ENCODE measurements at places on chromosomes 1 and 21. TPM values are rescaled to one million over a fixed set of nuclear protein-coding genes. Genes with fewer than 3 reads are reported as not detected.

GRCh38 chr1:42146626-42147320 is 6.4 kb upstream of the GUCA2B start:
- DNase-seq, result peak; percentile 88

GRCh38 chr1:29801561-29801973 is 565.2 kb downstream of the PTPRU start:
- DNase-seq, result peak; percentile 62

DNA sequence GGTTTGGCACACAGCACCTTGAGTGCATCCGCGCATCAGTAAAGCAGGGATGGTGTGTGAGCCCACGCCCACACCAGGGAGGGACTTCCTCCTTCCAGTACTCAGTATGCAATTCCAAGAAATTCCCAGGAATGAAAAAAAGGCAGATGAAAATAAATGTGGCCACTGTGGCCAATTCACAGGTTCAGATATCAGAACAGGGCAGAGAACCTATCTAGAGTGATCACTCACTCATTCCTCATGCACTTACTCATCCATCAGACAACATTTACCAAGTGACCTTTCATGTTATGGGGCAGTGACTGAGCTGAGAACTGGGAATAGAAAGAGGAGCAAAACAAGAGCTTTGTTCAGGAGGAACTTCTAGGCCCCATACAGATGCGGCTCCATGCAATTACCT is 113.7 kb downstream of the ZSCAN20 start:
- no peak for DNase-seq

DNA sequence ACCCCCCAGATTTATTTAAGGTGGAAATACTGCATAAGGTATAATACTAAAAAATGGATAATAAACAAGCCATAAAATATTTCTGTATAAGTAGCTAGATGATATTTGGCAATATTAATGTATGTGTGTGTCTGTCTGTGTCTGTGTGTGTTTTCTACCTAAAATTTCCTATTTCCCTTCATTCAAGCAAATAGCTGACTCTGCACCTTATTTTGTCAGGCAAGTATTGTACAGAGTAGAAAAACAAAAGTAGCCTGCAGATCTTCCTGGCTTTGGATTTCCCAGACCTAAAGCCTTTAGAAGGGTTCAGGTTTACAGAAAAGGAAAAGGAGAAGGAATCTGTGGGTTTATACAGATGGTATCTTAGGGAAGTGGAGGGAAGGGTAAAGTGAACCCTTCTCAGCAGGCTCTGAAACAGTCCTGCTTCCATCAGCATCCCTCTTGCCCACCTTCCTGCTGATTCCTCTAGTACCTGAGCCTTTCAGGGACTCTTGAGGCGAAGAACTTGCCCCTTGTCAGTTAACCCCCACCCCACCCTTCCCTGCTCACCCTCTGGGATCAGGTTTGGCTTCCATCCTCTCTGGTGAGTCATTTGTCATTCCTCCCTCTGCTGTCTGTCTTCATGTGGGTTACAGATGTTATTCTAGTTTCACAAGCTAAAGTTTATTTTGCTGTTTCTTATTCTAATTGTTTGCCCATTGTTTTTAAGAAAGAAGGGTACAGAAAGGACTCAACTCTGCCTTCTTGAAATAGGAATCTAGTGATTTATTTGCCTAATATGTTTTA is 21.7 kb upstream of the RGS16 start:
- DNase-seq, result no peak

DNA sequence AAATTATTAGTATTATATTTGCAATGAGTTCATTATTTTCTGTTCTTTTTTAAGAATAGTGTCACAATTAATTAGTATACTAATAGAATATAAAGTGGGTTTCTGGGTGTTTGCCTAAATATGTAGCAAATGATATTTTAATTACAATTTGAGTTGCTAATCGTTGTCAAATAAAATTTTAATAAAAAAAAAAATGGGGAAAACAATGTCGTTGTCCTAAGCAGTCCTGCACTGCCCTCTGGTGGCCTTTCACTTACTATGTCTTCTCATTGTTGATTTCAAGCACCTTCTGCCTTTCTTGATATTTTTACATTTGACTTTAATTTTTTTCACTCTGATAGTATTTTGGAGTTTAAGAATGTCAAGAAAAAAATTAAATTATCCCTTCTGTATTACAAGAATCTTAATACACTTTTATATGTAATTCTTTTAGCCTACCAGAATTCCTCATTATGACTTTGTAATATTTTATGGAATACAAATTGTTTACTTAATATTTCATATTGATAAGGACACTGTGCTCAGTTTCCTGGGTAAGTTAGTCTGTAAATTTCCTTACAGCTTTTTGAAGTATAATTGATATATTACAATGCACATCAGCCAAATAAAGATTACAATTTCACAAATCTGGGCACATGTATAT is 104.5 kb upstream of the FMN2 start:
- no peak for DNase-seq

- DNase-seq, result no peak
These were observed 241.8 kb upstream of the USP24 start for GRCh38 chr1:55456971-55457370.

- no peak for DNase-seq
These were observed 35.4 kb downstream of the TMPRSS15 start for GRCh38 chr21:18368205-18368604.

GRCh38 chr1:39713557-39713956 is 22.3 kb upstream of the HPCAL4 start:
- DNase-seq, result no peak

DNA sequence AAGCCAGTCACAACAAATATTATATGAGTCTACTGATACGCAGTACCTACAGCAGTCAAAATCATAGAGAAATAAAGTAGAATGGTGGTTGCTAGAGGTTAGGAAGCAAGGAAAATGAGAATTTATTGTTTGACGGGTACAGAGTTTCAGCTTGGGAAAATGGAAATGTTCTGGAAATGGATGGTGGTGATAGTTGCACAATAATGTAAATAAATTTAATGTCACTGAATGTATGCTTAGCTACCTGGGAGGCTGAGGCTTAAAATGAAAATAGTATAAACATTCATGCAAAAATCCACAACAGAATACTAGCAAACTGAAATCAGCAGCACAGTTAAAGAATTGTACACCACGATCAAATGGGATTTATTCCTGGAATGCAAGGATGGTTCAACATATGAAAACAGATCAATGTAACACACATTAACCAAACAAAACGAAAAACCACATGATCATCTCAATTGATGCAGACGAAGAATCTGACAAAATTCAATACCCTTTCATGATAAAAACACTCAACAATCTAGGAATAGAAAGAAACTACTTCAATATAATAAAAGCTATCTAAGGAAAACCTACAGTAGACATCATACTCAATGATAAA is 10.7 kb downstream of the TUT4 start:
- no peak for DNase-seq

DNA sequence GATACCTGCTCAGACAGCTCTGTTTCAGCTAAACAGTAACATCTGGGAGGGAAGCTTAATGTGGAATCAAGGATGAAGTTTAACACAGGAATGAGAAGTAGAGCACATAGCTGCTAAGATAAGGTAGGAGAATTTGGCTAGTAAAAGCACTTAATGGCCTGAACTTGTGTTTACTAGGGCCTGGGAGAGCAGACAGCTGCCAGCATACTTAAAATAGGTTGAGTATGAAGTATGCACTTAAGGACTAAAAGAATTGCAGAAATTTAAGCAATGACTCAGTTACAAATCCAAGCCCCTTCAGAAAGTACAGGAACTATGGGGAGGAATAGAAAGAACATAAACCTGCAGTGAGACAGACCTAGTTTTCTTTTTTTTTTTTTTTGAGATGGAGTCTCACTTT is 53.0 kb downstream of the BACH1 start:
- DNase-seq, result no peak

- DNase-seq, result no peak
These were observed 28.4 kb downstream of the SLAMF6 start for GRCh38 chr1:160494620-160495019.

The KIF14 gene
- 0.03 TPM for total RNA-seq

The ANKRD34A gene
- 0.74 TPM for total RNA-seq

The EFCAB7 gene
- 3.4 TPM for total RNA-seq

The TRIM17 gene
- total RNA-seq, result not detected

The RASAL2 gene
- total RNA-seq, result 17.3 TPM

The NFIA gene
- total RNA-seq, result 111 TPM

The TOMM20 gene
- total RNA-seq, result 107 TPM

The GCSAML gene
- 0.51 TPM for total RNA-seq

The DMBX1 gene
- total RNA-seq, result 0.45 TPM

The CFHR4 gene
- not detected for total RNA-seq

Data from mesenteric fat pad (tissue), 1 donor.